NCI-H2081 treated with DMSO at 0.1 percent for 48 hours (cell line): ENCODE measurements at places on chromosomes 16 and 17.
A peak's percentile ranks its signal among the peaks of the same experiment; 100 is the strongest.

DNA sequence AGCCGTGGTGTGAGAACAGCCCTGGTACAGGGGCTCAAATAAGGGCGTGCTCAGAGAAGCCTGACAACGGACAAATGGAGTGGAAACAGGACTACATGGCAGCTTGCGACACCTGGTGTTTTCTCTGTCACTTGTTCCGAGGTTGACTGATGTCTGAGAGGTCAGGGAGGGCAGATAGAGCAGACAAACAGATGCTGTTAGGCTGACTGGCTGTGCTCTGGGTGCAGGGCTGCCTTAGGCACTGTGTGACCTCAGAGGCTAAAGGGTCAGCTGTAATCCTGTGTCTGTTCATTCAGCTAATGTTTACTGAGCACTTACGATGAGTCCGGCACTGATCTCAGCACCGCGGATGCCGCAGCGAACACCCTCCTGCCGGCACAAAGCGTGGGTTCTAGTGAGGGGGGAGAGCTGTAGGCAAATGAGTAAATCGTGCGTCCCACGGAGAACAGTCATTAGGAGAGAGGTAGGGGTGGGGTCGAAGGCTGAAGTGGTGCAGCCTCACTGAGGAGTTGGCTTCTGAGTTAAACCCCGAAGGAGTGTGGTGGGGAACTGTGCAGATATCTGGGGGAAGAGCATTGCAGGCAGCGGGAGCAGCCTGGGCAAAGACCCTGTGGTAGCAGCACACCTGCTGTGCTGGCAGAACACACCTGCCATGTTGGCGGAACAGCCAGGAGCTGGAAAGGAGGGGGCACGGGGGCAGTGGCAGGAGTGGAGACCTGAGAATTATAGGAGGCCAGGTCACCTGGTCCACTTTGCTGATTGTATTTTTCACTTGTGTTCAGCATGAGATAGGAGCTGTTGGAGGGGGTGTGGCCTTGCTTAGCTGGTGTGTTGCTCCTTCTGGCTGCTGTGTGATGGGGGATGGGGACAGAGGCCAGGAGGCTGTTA, 35.0 kb downstream of the GPT2 start:
- DNase-seq: no peak

- DNase-seq: no peak
These were observed 22.5 kb upstream of the IRX6 start for GRCh38 chr16:55301385-55302008.

DNA sequence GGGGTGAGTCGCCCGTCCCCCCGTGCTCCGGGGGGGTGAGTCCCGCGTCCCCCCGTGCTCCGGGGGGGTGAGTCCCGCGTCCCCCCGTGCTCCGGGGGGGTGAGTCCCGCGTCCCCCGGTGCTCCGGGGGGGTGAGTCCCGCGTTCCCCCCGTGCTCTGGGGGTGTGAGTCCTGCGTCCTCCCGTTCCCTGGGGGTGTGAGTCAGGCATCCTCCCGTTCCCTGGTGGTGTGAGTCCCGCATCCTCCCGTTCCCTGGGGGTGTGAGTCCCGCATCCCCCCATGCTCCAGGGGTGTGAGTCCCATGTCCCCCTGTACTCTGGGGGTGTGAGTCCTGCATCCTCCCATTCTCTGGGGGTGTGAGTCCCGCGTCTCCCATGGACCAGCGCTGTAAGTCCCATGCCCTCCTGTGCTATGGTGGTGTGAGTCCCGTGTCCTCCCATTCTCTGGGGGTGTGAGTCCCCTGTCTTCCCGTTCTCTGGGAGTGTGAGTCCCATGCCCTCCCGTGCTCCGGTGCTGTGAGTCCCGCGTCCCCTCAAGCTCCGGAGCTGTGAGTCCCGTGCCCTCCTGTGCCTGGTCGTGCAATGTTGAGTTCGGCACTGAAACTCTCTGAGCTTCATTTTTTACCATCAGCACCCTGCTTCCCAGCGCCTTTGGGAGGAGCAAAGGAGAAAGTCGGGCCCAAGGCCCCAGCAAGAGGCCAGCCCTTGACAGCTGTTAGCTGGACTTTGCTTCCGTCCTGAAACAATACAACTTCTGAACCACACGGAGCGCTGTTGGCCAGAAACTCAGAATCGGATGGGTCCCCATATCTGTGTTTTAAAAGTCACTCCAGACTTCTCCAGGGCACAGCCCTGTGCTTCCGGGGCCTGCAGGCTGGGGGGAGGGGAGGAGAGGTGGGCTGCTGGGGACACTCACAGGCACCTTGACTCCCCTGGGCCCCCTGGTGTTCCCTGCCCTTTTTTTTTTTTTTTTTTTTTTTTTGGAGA, 11.5 kb upstream of the ZC3H18 start:
- peak; percentile 39 for DNase-seq

DNA sequence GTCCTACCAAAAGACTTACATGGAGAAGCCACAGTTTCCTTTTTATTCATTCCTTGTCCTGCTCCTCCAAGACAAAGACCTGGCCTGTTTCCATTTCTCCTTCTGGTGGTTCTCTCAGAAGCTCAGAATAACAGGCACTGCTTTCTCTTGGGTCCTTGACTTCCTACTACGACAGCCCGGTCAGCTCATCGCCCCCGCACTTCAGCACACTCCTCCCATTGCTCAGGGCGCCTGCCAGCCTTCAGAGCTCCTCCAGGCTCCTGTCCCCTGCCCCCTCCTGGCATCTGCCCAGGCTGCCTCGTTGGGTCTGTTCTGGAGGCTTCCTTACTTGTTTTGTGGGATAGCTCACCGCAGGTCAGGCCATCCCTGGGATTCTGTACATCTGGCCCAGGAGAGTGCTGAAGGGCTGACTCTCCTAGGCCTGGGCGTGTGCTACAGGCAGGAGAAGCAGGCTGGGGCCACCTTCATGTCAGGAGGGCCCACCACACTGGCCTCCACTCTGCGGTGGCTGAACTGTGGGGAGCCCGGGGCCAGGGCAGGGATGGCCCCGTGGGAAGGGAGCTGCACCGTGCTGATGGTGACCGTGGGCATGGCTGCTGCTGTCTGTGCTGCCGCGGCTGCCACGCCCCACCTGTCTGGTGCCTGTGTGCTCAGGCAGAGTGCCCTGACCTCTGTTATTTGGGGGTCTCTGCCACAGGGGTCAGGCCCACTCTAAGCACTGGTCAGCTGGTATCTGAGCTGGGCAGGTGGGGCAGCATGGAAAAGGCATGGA, 17.7 kb downstream of the TCF25 start:
- no peak for DNase-seq

- DNase-seq: no peak
These were observed 7.9 kb upstream of the CCL8 start for GRCh38 chr17:34311291-34311690.

DNA sequence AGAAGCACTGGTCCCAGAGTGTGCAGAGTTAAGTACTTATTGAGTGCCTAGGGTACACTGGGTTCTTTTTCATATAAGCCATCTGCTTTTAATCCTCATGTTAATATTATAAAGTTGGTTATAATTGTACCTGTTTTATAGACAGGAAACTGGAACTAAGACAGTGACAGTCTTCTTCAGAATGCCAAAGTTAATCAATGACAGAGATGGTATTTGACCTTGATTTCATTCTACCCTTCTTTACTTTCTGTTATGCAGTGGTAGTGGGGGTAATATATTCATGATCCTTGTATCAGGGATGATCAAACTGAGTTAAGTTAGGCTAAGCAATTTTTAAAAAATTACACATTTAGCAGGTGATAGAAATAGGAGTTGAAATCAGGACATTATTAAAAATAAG, 108.6 kb upstream of the GOT2 start:
- no peak for DNase-seq

- DNase-seq: no peak
These were observed 1049.4 kb upstream of the EEF2KMT start for GRCh38 chr16:6146874-6147425.

- DNase-seq: no peak
These were observed 573.9 kb downstream of the KCNJ18 start for GRCh38 chr17:22266231-22266630.

DNA sequence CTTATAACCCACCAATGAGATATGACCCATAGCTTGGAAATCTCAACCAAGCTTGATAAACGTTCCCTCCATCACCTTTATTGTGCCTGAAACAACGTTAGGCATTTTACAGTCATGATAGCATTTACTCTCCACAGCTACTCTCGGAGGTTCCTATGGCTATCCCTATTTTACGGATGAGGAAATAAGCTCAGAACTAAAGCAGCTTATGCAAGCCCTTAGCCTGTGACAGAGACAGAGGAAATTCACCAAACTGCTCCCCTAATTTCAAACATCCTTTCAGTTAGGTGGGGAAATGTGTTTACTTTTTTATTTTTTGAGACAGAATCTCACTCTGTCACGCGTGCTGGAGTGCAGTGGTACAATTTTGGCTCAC, 18.7 kb downstream of the DCUN1D3 start:
- no peak for DNase-seq

DNA sequence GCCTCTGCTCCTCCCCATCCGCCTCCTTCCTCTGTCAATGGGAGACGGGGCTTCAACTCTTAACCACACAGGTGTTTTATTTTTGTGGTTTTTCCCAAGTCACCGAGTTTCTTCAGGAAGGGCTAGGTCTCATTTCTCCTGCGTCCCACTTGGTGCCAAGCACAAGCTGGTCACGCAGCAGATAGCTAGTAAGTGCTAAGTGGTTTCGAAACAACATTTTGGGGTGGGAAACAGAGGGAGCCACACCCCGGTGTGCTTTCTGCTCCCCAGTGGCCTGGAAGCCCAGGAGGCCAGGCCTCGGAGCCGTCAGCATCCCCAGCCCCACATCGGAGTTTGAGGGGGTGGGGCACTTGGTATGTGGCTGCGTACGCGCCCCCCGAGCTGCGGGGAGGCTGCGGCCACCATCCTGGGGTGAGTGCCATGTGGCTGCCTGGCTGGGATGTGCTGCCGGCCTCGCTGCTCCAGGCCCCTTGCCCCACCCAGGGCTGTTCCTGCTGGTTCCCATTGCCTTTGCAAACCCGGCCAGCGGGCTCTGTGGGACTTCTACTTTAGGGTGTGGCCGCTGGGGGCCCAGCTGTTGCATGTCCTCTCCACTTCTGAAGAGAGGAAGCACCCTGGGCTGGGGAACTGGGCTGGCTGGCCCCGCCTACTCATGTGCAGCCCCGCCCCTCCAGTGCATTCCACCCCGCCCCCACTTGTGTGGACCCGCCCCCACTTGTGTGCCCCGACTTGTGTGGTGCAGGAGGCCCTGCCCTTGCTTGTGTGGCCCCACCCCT, 55.6 kb downstream of the BAIAP2 start:
- DNase-seq: no peak

- no peak for DNase-seq
These were observed 37.0 kb downstream of the CUEDC1 start for GRCh38 chr17:57918017-57918895.

- no peak for DNase-seq
These were observed 17.2 kb upstream of the ADGRG1 start for GRCh38 chr16:57611181-57611580.

- DNase-seq: no peak
These were observed 22.7 kb downstream of the CIBAR2 start for GRCh38 chr16:85089525-85089924.

GRCh38 chr16:66521252-66521713, 28.6 kb downstream of the TK2 start:
- DNase-seq: no peak

GRCh38 chr17:45430738-45431530, 1.7 kb downstream of the ARHGAP27 start:
- DNase-seq: no peak

GRCh38 chr17:75475851-75476250, 19.4 kb downstream of the TMEM94 start:
- DNase-seq: no peak

DNA sequence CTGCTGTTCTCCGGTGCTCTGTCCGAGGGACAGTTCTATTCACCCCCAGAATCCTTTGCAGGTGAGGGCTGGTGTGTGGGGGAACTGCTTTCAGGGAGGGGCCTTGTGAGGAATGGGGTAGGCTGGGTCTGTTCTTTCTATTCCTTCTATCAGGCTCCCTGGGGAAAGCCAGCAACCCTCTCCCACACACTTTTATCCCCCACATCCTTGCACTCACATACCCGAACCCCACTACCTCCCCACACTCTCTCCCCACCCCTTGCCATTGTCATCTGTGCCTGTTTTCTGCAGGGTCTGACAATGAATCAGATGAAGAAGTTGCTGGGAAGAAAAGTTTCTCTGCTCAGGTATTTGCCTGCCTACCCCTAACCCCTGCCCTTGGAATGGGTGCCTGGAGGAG, 6.4 kb upstream of the TCAP start:
- no peak for DNase-seq

GRCh38 chr17:1488826-1489270, 3.6 kb downstream of the MYO1C start:
- DNase-seq: no peak

GRCh38 chr16:67814567-67814966, 7.9 kb downstream of the TSNAXIP1 start:
- no peak for DNase-seq

DNA sequence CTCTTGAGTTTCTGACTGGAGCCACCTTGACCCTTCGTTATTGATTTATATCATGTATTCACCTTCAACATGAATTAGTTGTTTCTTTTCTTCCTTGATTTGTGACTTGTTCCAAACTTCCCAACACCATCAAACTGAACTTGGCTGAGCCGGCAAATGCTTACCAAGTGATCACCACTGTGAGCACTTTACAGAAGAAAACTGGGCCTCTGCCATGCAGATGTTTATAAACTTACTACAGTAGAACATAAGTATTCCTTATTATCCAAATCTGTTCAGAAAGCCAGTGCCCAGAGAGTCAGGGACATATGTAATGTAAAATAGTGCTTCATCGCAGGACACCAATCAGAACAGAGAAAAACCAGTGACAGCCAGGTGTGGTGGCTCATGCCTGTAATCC, 19.9 kb downstream of the CMTM4 start:
- DNase-seq: no peak
